ENCODE measurements at places on chromosomes 1 and 21.

- no peak for DNase-seq
Observed at GRCh38 chr21:26469789-26470188, 103.3 kb downstream of the CYYR1 start.

- no peak for DNase-seq
Observed at GRCh38 chr1:47840393-47841190, 156.6 kb downstream of the TRABD2B start.

GRCh38 chr1:162161916-162162550 lies 92.5 kb downstream of the NOS1AP start:
- DNase-seq = no peak

DNA sequence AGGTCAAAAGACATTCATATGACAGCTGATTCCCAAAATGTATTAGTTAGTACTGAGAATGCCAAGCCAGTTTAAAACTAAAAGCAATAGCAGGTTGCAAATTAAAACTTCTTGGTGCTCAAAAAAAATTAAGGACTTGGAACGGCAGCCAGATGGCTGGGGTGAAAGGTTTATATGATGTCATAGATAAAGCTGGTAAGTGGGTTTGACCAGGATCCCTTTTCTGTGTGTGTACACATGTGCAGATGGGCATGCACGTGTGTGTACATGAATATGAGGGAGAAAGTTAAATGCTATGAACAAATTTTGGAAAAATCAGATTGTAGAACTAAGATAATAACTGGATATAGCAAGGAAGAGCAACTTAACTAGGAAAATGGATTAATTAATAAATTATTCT lies 39.1 kb upstream of the DPH5 start:
- no peak for DNase-seq

- no peak for DNase-seq
Observed at GRCh38 chr1:206466840-206467649, 3.2 kb upstream of the IKBKE start.

- no peak for DNase-seq
Observed at GRCh38 chr1:64223329-64224151, 20.1 kb downstream of the UBE2U start.

DNA sequence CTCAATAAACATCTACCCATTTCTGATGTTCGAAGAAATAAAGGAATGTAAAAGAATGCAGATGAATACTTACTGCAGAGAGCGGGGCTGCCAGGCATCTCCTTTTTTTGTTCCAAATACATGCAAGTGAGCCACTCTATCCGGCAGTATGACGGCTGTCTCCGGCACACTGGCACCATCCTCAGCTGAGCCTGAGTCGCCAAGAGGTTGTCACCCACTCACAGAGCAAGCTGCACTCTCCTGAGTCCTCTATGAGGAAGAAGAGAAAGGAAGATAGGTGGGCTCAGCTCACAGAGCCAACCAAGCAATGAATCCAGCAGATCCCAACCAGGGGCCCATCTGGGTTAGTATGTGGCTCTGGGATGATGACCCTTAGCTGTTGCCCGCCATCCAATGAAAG lies 65.3 kb downstream of the CD46 start:
- DNase-seq = no peak

GRCh38 chr21:16086936-16087335 lies 357.2 kb downstream of the USP25 start:
- no peak for DNase-seq

DNA sequence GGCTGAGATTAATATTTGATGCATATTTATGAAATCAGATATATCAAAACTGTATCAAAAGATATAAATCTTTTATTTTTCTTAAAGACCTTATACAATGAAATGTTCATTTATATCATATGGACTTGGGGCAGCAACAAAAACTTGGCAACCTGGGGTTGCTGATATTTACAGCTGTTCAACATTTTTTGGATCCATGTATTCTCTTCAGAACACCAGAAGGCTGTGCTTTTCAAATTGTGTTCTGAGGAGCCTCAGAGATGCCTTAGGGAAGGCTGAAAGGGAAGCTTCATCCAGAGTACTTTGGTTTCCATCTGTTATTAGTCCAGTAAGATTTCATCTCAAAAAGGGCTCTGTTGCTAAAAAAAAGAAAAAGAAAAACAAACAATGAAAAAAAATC lies 94.8 kb downstream of the DISC1 start:
- DNase-seq = no peak

- DNase-seq = no peak
Observed at GRCh38 chr1:241747992-241748391, 95.9 kb downstream of the WDR64 start.

DNA sequence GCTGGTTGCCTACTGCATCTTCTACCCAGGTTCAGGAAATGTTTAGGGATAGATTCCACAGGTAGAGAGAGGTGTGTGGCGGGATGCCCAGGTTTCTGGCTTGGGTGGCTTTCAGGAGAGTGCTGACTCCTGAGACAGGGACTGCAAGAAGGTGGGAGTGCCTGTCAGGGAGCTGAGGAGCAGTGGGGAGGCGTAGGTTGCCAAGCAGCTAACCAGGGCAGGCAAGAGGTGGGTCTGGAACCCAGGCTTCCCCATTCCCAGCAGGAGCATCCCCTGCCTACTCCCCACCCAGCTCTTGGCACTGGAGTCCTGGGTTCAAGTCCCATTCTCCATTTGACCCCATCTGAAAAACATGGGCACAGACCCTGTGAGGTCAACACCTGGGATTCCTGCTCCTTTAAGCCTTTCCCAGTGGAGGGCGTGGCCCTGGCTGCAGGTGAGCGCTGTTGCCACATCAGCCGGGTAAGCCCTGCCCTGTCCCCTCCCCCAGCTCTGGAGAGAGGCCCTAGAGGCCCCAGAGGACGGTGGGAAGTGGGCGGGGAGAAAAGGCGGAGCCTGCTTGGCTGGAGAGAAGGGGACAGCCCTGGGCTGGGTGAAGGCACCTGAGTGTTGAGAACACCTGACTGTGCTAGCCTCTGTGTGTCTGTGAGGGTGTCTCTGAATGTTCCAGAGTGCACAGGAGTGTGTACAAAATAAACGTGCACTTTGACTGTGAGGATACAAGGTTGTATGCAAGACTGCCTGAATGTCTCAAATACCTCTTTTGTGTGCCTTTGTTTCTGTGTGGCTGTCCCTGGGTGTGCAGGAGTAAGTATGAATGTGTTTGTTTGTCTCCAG lies 14.0 kb upstream of the SYNC start:
- no peak for DNase-seq

- no peak for DNase-seq
Observed at GRCh38 chr1:214403431-214403830, 122.5 kb downstream of the SMYD2 start.

All from effector memory CD8-positive, alpha-beta T cell (primary cell).